Activated CD4-positive, alpha-beta T cell treated with anti-CD3 and anti-CD28 coated beads for 36 hours (primary cell): ENCODE measurements at places on chromosomes 12 and 14. TPM values are rescaled to one million over a fixed set of nuclear protein-coding genes. Genes with fewer than 3 reads are reported as not detected.

PTGDR gene
- not detected for total RNA-seq

DLK1 gene
- total RNA-seq = not detected

EML5 gene
- total RNA-seq = 8.1 TPM

RASAL1 gene
- total RNA-seq = 9.0 TPM

- H3K36me3 ChIP-seq = no peaks in the 10 kb centered on the region
- H3K4me3 ChIP-seq = no peak overlapping the region
- H3K27ac ChIP-seq = no peak overlapping the region
Observed at GRCh38 chr12:6382982-6383381, 980 bp upstream of the LTBR start.

- no peak overlapping the region for H3K4me3 ChIP-seq
- H3K27ac ChIP-seq = no peak overlapping the region
- no peaks in the 10 kb centered on the region for H3K36me3 ChIP-seq
- peaks cover 3% of the 10 kb centered on the region for H3K27me3 ChIP-seq
Observed at GRCh38 chr14:59425322-59425935, 39.8 kb downstream of the GPR135 start.

DNA sequence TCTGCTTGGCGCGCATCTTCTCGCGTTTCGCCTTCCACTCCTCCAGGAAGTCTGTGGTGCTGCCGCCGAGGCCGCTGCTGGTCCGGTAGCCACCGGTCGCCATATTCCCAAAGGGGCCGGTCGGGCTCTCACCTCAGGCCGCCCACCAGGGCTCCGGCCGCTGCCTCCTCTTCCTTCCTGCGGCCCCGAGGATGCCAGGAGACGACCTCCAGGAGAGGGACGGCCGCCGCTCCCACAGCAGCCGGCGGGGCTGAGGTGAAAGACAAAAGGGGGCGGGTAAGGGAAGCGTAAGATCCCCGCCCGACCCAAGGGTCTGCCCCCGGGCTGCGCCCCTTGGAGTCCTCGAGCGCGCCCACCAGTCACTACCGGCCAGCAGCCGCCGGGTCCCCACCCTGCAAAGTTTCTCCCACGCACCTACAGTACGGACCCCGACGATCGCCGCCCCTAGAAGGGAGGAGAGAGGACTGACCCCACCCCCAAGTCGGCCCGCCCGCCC lies 574 bp downstream of the PAWR start:
- peaks cover 40% of the 10 kb centered on the region for H3K27me3 ChIP-seq
- peak; percentile 24 for DNase-seq
- H3K27ac ChIP-seq = no peak overlapping the region
- no peaks in the 10 kb centered on the region for H3K36me3 ChIP-seq
- H3K4me1 ChIP-seq = peaks cover 8% of the 10 kb centered on the region
- H3K4me3 ChIP-seq = peak overlapping the region; percentile 72

- H3K4me1 ChIP-seq = no peaks in the 10 kb centered on the region
- no peak overlapping the region for H3K4me3 ChIP-seq
- peak; percentile 14 for DNase-seq
- H3K27ac ChIP-seq = no peak overlapping the region
- H3K36me3 ChIP-seq = no peaks in the 10 kb centered on the region
Observed at GRCh38 chr14:36553656-36554260, 28.7 kb downstream of the NKX2-8 start.

DNA sequence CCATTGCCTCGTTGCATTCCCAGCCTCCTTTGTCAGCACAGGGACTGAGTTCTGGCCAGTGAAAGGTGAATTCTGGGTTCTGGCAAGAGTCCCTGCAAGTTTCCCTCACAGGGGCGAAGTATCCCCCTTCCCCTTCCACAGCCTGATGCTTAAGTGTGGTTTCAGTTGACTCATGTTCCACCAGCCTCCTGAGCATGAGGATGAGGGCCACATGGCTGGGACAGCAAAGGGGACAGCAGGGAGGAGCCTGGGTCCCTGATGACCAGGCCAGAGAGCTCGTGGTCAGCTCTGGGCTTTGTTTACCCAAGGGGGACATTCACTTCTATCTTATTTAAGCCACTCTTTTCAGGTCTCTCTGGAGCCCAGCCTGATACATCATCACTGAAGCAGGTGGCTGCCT lies 36.5 kb downstream of the CACNA2D4 start:
- H3K4me1 ChIP-seq = no peaks in the 10 kb centered on the region
- H3K27ac ChIP-seq = no peak overlapping the region
- H3K4me3 ChIP-seq = no peak overlapping the region
- H3K27me3 ChIP-seq = peaks cover 5% of the 10 kb centered on the region

- H3K4me1 ChIP-seq = peaks cover 3% of the 10 kb centered on the region
- H3K4me3 ChIP-seq = no peak overlapping the region
- no peaks in the 10 kb centered on the region for H3K27me3 ChIP-seq
- H3K36me3 ChIP-seq = peaks cover 22% of the 10 kb centered on the region
Observed at GRCh38 chr14:94244182-94244581, 48.9 kb downstream of the SERPINA10 start.

DNA sequence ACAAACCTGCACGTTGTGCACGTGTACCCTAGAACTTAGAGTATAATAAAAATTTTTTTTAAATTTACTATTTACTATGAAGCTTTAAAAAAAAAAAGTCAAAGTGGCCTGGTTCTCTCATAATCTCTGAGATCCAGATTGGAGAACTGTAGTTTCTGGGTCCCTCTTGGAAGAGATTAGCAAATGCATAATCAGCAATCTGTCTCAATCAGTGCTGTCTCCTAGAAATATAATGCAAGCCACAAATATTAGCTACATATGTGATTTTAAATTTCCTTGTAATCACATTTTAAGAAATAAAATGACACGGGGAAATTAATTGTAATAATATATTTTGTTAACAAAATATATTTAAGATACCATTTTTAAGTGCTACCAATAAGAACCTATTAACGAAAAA lies 32.3 kb downstream of the RALGAPA1 start:
- no peaks in the 10 kb centered on the region for H3K27me3 ChIP-seq
- no peak overlapping the region for H3K4me3 ChIP-seq
- peaks cover 7% of the 10 kb centered on the region for H3K4me1 ChIP-seq
- no peak for DNase-seq

DNA sequence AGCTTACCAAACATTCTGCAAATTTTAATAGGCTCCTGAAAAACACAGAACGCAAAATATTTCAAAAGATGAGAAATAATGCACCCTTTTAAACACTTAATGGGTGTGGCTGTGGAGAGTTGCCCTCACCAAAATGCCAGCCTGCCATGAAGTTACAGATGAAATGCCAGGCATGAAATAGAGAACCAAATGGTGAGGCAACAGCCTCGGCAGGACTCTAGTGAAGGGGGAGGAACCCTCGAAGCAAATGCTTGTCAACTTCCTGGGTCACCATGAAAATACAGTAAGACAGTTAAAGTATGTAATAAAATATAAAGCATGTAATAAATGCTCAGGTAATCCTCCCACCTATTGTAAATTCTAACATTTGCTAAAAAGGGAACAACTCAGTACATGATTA lies 24.1 kb downstream of the DUSP16 start:
- DNase-seq = no peak
- H3K4me3 ChIP-seq = no peak overlapping the region
- peaks cover 35% of the 10 kb centered on the region for H3K4me1 ChIP-seq
- no peak overlapping the region for H3K27ac ChIP-seq
- H3K27me3 ChIP-seq = no peaks in the 10 kb centered on the region

DNA sequence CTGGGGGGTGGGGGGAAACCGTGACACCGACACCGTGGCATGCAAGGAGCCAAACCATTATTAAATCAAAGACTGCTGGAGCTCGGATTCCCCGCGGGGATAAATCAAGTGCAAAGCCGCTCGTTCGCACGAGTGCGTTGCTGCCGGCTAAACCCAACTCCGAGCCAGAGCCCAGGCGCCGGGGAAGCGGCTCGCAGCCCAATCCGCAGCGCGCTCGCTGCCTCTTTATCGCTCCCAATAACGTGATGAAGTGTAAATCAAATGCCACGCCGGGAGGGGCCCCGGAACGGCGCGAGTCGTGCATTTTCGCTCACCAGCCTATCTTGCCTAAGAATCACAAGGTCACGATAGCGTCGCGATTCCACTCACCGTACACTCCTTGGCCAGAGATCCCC lies 1.3 kb downstream of the MDGA2 start:
- no peak overlapping the region for H3K27ac ChIP-seq
- no peak overlapping the region for H3K4me3 ChIP-seq
- peaks cover 41% of the 10 kb centered on the region for H3K27me3 ChIP-seq
- H3K36me3 ChIP-seq = no peaks in the 10 kb centered on the region
